ENCODE measurements at places on chromosomes 4 and X. TPM values are rescaled to one million over a fixed set of nuclear protein-coding genes. Genes with fewer than 3 reads are reported as not detected.

The DCHS2 gene
- 0.14 TPM for total RNA-seq

The XAGE2 gene
- not detected for total RNA-seq

The FGFR3 gene
- 5.3 TPM for total RNA-seq

The GAGE2A gene
- total RNA-seq = not detected

The FAT4 gene
- total RNA-seq = 11.5 TPM

The OTC gene
- total RNA-seq = 0.38 TPM

The SERTM2 gene
- total RNA-seq = not detected

The CXorf65 gene
- not detected for total RNA-seq

The SLITRK4 gene
- 0.51 TPM for total RNA-seq

The SHOX gene
- not detected for total RNA-seq

The GRPEL1 gene
- total RNA-seq = 55.8 TPM

The NXF2B gene
- total RNA-seq = not detected

Data from heart right ventricle (tissue), 16 donors.